Posterior vena cava (tissue), 2 donors: ENCODE measurements at places on chromosomes 2 and 18.

DNA sequence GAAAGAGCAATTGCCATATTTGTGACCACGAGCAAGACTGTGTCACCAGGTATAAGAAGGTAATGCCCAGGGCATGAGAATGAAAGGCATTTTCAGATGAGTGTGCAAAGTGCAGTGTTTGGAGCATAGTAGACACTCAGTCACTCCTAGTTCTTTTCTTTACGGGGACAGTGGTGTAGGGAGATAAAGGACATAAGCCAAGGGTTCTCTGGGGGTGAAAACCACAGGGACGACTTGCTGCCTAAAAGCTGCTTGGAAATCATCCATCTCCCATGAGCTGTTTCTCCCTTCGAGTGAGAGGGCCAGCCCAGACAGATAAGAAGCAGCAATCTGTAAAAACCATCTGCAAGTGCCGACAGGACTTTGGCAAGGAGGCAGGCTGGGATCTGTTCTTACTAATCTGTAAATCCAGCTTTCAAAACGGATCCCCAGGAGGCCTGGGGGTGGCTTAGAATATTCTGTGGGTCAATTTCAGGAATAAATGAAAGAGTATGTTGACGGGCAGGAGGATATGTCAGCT, 221.6 kb downstream of the LPIN1 start:
- DNase-seq = no peak

DNA sequence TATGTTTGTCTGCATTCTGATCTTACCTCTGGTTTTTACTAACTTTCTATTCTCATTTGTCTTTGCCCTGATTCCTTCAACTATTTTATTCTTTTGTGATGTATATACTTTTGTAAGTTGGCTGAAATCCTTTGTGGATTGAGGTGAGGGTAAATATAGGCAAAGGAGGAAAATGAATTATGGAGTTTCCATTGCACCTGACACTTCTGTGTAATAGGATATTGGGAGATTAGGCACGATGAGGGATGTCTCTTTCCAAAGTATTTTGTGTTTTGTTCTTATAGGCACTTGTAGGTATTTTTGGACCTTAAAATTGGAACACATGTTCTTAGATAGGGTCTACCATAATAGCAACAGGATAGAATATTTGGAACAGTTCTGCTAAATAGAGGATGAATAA, 76.4 kb downstream of the HRH4 start:
- no peak for DNase-seq

DNA sequence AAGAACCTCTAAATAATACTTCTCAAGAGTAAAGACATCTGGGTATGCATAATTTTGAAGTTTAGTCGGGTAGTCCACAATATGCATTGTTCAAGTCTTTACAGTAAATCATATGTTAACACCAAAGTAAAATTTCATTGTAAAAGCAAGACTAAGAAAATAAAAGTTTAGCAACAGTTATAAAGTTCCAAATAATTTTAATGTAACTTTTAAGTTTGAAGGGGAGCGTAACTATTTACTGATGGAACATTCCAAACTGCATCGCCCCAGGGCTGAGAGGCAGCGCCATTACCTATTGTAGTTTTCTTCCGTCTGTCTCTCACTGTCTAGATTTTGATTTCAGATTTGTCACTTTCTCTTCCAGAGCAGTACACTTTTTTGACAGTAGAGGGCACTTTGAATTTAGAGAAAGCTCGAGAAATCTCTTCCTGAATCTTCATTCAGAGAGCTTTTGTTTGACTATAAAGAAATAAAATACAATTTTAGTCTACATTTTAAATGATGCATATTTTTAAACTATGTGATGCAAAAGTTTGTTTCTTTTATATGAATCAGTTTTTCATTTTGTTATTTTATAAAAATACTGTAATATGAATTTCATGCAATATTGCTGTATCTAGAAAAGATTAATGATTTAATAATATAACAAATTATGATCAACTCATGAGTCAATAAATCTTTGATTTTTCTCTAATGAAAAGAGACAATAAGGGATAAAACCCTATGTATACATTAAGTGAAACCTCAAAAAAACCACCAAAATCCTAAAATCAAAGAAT, 389.8 kb downstream of the FIGN start:
- DNase-seq = no peak

GRCh38 chr2:230765611-230766300, 53.1 kb downstream of the CAB39 start:
- no peak for DNase-seq

DNA sequence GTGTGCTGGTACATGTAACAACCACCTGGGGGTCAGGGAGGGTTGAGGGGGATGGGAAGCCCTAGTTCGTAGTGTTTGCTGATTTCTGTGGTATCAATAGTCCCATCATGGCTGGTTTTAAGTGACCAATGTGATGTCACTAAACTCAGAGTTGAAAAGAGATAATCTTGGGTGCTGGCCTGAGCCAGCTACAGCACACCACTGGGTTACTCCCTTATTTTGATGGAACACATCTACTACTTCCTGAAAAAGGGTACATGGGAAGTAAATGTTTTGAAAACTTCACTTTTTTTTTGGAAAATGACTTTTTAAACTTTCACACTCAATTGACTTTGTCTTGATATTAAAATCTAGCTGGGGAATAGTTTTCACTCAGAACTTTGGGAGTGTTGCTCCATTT, 87.0 kb upstream of the CXCR4 start:
- no peak for DNase-seq

DNA sequence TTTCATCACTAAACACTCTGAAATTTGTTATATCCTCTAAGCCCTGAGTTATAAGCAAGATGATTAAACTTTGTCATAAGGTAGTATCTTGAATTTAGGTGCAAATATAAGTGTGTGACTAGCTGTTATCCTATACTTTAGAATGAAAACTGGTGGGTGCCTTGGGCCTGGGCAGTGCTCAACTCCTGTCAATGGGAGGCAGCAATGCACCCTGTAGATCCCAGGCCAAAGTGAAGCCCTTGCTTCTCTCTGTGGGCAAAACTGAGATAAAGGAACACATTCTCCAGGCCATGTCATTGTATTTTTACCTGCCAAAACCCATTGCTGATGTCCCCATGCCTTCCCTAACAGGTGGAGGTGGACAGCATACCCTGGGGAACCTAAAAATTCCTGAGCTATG, 525.2 kb downstream of the TNS1 start:
- DNase-seq = no peak

- no peak for DNase-seq
Measured at GRCh38 chr18:58258692-58259342, 214.8 kb downstream of the NEDD4L start.

GRCh38 chr2:65420712-65421431, 11.5 kb downstream of the SPRED2 start:
- no peak for DNase-seq

DNA sequence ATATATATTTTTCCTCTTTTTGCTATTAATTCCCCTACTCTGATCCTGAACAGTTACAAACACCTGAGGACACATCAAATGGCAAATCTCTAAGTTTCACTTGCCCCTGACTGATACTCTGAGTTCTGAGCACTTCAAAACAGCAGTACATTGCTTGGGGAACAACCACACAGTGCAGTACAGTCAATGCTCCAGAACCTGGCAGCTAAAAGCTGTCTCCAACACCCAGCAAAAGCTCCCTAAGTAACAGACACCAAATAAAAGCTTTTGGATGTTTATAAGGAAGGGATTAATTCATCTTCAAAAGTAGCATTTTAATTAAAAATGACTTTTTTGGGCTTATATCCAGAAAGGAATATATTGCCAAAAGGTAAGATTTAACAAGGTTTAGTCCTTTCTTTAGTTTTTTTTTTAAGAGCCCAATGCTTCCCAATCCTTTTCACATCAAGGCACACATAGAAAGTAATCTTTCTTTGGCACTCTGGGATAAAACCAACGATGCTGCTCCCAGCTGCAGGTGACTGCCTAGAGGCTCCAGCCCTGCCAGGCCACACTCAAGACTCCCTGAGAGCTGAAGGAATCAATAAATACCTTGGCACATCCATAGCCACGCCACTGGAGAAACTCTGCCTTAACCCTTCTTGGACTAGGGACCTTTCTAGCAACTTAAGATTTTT, 164.9 kb upstream of the ZFP36L2 start:
- DNase-seq = no peak

- DNase-seq = no peak
Measured at GRCh38 chr2:40457837-40458236, 5.9 kb upstream of the SLC8A1 start.

DNA sequence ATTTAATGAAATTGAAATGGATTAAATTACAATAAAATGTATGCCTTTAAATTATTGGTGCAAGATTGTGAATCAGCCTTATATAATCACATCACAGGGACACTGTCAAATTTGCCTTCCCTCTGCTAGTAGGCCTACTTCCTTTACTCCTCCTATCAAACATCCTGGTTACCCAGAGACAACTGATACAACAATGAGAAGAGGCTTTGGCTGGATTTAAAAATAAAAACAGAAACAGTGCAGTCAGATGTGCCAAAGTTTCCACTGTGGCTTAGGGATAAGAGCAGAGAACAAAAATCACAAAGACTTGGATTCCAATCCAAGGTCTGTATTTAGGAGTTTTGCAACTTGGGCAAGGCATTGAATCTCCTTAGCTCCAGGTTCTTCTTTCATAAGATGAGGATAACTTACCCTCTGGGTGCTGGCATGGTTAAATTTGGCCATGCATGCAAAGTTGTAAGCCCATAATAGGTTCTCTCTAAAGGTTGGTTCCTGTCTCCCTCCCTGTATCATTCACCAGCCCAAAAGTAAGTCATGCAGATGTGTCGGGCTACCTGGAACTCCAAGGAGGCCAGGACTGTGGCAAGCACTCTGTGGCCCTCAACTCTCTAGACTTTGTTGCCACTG, 99.3 kb upstream of the LRATD1 start:
- DNase-seq = no peak

DNA sequence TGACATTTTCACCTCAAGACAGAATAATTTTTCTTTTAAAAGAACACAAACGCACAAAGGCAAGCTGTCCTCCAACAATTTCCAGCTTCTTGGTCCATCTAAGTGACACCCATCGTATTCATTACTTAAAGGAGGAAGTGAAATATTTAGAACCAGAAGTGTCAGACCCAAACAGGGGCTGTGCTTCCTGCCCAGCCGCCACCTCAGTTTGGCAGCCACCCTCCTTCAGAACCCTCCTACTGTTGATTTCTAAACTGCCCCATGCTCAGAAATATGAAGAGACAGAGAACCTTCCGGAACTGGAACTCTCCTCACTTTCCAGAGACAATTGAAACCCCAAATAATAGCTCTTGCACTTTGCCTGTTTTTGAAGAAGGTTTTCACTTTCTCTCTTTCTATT, 734.8 kb upstream of the SALL3 start:
- no peak for DNase-seq

- DNase-seq = no peak
Measured at GRCh38 chr2:240816584-240817495, 3.2 kb downstream of the KIF1A start.

DNA sequence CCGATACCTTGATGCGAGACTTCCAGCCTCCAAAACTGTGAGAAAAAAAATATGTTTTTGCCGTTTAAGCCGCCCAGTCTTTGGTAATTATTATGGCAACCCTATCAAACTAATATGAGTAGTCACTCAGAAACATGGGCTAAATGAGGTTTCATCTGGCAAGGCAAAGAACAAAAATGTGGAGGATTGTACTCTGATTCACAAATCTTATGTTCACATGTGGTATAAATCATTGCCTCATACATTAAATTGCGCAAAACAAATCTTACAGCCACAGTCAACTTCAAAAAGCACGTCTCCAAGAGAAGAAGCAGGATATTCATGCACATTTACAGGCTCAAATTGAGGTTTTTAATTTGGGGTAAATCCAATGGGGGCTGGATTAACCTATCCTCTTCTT, 1435.4 kb upstream of the LRRTM1 start:
- DNase-seq = no peak

DNA sequence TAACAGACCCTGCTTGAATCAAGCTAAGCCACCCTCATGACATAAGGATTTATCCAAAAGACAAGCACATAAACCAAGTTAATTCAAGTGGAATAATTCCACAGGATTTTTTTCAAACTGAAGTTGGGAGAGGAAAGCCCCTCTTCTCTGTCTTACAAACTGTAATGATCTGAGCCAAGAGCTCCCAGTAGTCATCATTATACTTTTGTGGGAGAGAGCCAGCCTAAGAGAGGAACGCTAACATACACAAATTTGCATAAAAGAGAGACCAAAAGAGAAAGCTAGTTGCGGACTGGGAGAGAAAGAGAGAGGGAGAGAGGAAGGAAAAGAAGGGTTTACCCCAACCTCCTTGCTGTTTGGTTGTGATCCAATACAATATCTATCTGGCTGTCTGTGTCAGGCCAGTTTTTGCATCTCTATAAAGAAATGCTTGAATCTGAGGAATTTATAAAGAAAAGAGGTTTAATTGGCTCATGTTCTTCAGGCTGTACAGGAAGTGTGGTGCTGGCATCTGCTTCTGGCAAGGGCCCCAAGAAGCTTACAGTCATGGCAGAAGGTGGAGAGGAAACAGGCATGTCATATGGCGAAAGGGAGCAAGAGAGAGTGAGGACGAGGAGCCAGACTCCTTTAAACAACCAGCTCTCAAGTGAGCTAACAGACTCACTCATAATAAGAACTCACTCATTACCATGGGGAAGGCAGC, 20.8 kb upstream of the PUM2 start:
- DNase-seq = no peak

DNA sequence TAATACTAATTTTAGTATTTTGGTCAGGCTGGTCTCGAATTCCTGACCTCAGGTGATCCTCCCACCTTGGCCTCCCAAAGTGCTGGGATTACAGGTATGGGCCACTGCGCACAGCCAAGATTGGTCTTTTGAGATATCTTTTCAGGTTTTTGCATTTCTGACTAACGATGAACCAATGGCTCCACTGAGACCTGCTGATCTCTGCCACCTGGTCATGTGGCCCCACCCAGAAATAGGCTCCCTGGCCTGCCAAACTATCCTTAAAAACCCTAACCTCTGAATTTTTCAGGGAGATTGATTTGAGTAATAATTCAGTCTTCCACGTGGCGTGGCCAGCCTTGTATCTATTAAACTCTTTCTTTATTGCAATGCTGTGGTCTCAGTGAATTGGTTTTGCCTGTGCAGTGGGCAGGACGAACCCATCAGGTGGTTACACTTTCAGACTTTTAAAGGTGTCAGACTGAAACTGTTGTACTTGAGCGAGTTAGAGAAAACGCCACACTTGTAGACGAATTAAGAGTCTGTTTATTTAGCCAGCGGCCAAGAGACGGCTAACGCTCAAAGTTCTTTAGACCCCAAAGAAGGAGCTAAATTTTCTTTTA, 85.8 kb upstream of the MSH6 start:
- DNase-seq = no peak

DNA sequence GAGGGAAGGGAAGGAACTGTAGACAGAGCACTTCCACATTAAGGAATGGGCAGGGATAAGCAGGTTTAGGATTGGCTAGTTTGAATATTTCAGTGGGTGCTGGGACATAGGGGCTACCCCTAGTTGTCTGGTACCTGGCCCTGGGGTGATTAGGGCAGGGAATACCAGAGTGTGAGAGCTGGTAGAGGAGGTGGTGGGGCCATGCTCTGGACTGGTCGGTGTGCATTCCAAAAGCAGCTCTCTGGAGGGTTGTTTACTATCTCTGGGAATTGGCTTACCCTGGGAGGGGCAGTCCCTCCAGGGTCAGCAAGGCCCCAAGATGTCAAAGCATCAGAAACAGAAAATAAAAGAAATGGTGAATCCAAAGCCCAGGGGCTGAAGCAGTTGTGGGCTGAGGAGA, 103.8 kb downstream of the LAMA3 start:
- no peak for DNase-seq

GRCh38 chr2:152406836-152407161, 71.8 kb downstream of the FMNL2 start:
- DNase-seq = no peak

- DNase-seq = peak; percentile 47
Measured at GRCh38 chr2:231929961-231930592, 3.9 kb upstream of the NPPC start.

GRCh38 chr18:53601344-53601743, 623.1 kb downstream of the MBD2 start:
- DNase-seq = no peak
